ENCODE measurements at places on chromosomes 2 and 18. TPM values are rescaled to one million over a fixed set of nuclear protein-coding genes. Genes with fewer than 3 reads are reported as not detected.

The GKN1 gene
- not detected for total RNA-seq

The CRACDL gene
- 10.8 TPM for total RNA-seq

DNA sequence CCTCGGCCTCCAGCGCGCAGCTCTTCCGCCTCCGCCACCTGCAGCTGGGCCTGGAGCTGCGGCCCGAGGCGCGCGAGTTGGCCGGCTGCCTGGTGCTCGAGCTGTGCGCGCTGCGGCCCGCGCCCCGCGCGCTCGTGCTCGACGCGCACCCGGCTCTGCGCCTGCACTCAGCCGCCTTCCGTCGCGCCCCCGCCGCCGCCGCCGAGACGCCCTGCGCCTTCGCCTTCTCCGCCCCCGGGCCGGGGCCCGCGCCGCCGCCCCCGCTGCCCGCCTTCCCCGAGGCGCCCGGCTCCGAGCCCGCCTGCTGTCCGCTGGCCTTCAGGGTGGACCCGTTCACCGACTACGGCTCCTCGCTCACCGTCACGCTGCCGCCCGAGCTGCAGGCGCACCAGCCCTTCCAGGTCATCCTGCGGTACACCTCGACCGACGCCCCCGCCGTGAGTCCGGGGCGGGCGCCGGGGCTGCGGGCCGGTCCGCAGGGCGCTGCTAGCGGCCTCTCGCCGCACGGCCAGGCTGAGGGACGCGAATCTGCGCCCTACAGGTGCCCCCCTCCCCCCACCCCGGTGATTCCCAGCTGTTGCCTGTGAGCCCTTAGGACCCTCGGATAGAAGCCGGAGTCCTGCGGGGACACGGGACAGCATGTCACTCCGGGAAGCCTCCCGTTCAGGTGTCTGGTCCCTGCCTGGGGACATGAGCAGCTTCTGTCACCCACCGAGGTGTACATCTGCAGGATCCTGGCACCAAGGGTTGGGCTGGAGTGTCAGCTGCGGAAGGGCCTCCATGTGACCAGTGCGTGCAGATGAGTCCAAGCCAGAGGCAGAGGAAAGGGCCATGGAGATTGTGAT, 616 bp downstream of the RNPEPL1 start:
- peak; percentile 16 for DNase-seq

The CD8A gene
- total RNA-seq: 3.2 TPM
